ENCODE measurements at places on chromosomes 4 and X. TPM values are rescaled to one million over a fixed set of nuclear protein-coding genes. Genes with fewer than 3 reads are reported as not detected.

GRCh38 chr4:130705023-130705422 is 1609.1 kb downstream of the C4orf33 start:
- H3K4me3 ChIP-seq, result no peak overlapping the region
- no peak overlapping the region for H3K27ac ChIP-seq
- no peaks in the 10 kb centered on the region for H3K4me1 ChIP-seq
- DNase-seq, result no peak

DNA sequence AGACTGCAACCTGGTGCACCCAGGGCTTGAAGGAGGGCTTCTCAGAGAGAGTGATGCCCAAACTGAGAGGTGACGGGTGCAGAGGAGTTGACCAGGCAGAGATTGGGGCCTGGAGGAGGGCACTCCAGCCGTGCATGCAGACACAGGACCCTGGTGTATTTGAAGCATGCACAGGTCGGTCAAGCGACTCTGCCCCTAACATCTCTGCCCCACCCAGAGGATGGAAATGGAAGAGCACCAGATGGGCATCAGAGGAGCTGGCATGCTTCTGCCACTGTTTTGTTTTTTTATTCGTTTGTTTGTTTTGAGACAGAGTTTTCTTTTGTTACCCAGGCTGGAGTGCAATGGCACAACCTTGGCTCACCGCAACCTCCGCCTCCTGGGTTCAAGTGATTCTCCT is 320.9 kb downstream of the EVC2 start:
- DNase-seq, result no peak
- H3K27ac ChIP-seq, result no peak overlapping the region
- H3K36me3 ChIP-seq, result no peaks in the 10 kb centered on the region
- H3K4me3 ChIP-seq, result no peak overlapping the region
- H3K4me1 ChIP-seq, result no peaks in the 10 kb centered on the region

GRCh38 chrX:10110984-10111363 is 45.8 kb upstream of the CLCN4 start:
- peak overlapping the region; percentile 68 for H3K27ac ChIP-seq
- peaks cover 73% of the 10 kb centered on the region for H3K4me1 ChIP-seq
- DNase-seq, result peak; percentile 63
- H3K36me3 ChIP-seq, result no peaks in the 10 kb centered on the region
- H3K4me3 ChIP-seq, result peak overlapping the region; percentile 56

DNA sequence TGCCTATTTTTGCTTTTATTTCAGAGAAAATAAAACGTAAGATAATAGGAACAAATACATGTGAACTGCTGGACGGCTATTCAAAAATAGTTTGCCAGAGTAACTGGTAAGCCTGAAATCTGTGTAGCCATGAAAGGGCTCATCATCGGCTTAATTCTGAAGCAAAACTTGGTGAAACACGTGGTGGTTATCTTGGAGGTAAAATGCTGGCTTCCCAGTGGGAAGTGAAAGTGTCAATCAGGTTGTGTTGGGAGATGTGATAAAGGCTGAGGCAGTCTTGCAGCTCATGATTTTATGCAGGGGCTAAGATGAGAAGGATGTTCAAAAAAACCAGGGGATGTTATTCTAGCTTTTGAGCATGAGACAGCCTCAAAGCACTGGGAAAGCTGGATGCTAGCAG is 36.1 kb upstream of the TLR2 start:
- no peak overlapping the region for H3K27ac ChIP-seq
- H3K27me3 ChIP-seq, result no peaks in the 10 kb centered on the region
- H3K4me1 ChIP-seq, result peaks cover 23% of the 10 kb centered on the region
- no peak overlapping the region for H3K4me3 ChIP-seq
- no peaks in the 10 kb centered on the region for H3K36me3 ChIP-seq

GRCh38 chr4:38621028-38621684 is 42.8 kb upstream of the KLF3 start:
- H3K36me3 ChIP-seq, result no peaks in the 10 kb centered on the region
- H3K27me3 ChIP-seq, result no peaks in the 10 kb centered on the region
- peaks cover 7% of the 10 kb centered on the region for H3K4me1 ChIP-seq
- no peak for DNase-seq

- DNase-seq, result no peak
- peaks cover 14% of the 10 kb centered on the region for H3K4me1 ChIP-seq
- H3K27me3 ChIP-seq, result no peaks in the 10 kb centered on the region
- no peak overlapping the region for H3K4me3 ChIP-seq
- no peak overlapping the region for H3K27ac ChIP-seq
These were observed 298.2 kb upstream of the KLF3 start for GRCh38 chr4:38365748-38366310.

WAS gene
- total RNA-seq, result 84.0 TPM

TCEAL9 gene
- total RNA-seq, result 3.4 TPM

- no peaks in the 10 kb centered on the region for H3K36me3 ChIP-seq
- DNase-seq, result no peak
- no peaks in the 10 kb centered on the region for H3K27me3 ChIP-seq
- no peak overlapping the region for H3K4me3 ChIP-seq
- no peaks in the 10 kb centered on the region for H3K4me1 ChIP-seq
These were observed 1607.4 kb downstream of the C4orf33 start for GRCh38 chr4:130703211-130703935.

PHOX2B gene
- total RNA-seq, result not detected

CT45A5 gene
- not detected for total RNA-seq

DNA sequence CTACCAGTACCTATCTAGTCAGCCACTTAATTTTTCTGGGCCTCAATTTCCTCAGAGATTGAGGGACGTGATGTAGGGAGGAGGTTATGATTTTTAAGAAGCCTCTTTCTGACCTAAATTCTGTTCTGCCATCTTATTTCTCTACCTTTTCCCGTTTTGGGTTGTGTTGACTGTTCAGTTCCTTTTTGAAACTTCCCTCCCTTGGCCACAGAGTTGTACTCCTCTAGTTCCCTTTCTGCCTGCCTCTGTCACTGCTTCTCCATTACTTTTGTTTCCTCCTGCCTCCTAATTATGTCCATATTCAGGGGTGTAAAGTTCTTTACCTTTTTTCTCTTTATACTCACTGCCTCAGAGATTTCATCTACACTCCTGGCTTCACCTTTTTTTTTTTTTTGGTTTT is 25.4 kb downstream of the CLCN5 start:
- no peaks in the 10 kb centered on the region for H3K36me3 ChIP-seq
- no peaks in the 10 kb centered on the region for H3K4me1 ChIP-seq
- H3K27ac ChIP-seq, result no peak overlapping the region

SLC6A14 gene
- total RNA-seq, result not detected

ADAMTS3 gene
- total RNA-seq, result not detected

GRCh38 chr4:107631560-107631959 is 88.5 kb downstream of the PAPSS1 start:
- H3K36me3 ChIP-seq, result no peaks in the 10 kb centered on the region
- no peak overlapping the region for H3K27ac ChIP-seq
- no peaks in the 10 kb centered on the region for H3K4me1 ChIP-seq
- no peaks in the 10 kb centered on the region for H3K27me3 ChIP-seq

DNA sequence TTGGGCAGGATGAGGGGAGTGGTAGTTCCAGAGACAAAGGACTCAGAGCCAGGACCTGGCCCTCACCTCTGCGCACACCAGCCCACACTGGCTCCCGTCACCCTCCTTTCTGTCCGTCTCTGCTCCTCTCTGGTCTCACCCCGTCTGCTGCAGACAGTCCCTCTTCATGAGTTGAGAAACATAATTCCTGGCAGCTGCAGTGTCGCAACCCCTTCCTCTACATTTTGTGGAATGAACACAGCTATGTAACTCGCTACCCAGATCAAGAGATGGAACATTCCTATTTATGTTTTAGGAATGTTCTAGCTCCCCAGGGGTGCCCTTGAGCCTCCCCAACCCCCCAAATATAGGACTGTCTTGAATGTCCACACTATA is 59.3 kb downstream of the SHROOM2 start:
- no peaks in the 10 kb centered on the region for H3K27me3 ChIP-seq
- no peak for DNase-seq
- no peaks in the 10 kb centered on the region for H3K4me1 ChIP-seq
- H3K4me3 ChIP-seq, result no peak overlapping the region
- H3K36me3 ChIP-seq, result no peaks in the 10 kb centered on the region

DNA sequence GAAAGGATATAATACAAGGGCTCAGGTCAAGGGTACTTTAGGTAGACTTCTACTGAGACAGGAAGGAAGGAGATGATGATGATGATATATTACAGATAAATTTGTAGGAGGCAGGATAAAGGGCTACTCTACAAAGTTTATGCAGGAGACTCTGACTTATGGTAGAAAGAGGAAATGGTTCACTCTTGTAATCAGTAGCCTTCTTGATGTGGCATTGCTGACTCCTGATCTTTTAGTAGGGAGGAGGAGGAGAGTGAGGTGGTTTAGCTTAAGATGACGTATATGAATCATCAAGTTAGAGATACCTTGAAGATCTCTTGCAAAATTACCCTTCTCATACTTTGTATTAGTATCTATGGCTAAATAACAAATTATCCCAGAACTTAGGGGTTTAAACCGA is 4.7 kb downstream of the BLTP1 start:
- no peak for DNase-seq
- peaks cover 8% of the 10 kb centered on the region for H3K36me3 ChIP-seq
- H3K27me3 ChIP-seq, result no peaks in the 10 kb centered on the region
- H3K4me3 ChIP-seq, result no peak overlapping the region

- DNase-seq, result no peak
- H3K4me1 ChIP-seq, result no peaks in the 10 kb centered on the region
- no peaks in the 10 kb centered on the region for H3K36me3 ChIP-seq
- H3K4me3 ChIP-seq, result no peak overlapping the region
- peaks cover 15% of the 10 kb centered on the region for H3K27me3 ChIP-seq
- no peak overlapping the region for H3K27ac ChIP-seq
These were observed 70.6 kb downstream of the MGST2 start for GRCh38 chr4:139736274-139736660.

DNA sequence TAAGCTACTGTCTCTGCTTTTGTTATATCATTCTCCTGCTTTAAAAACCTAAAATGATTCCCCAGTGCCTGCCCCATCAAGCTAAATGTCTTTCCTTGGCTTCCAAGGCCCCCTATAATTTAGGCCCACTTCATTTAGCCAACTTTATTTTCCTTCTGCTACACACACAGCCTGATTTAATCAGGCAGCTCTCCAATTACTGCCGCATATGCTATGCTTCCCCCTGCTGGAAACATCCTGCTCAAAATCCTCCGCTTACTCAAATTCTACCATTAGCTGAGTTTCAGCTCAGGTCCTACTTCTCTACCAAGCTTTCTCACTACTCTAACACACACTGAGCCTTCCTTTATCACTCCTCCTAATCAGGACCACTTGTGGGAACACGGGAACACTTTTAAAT is 17.0 kb downstream of the LAMP2 start:
- H3K27ac ChIP-seq, result no peak overlapping the region
- peaks cover 8% of the 10 kb centered on the region for H3K4me1 ChIP-seq
- no peaks in the 10 kb centered on the region for H3K36me3 ChIP-seq
- no peaks in the 10 kb centered on the region for H3K27me3 ChIP-seq
- DNase-seq, result no peak
- H3K4me3 ChIP-seq, result no peak overlapping the region

DNA sequence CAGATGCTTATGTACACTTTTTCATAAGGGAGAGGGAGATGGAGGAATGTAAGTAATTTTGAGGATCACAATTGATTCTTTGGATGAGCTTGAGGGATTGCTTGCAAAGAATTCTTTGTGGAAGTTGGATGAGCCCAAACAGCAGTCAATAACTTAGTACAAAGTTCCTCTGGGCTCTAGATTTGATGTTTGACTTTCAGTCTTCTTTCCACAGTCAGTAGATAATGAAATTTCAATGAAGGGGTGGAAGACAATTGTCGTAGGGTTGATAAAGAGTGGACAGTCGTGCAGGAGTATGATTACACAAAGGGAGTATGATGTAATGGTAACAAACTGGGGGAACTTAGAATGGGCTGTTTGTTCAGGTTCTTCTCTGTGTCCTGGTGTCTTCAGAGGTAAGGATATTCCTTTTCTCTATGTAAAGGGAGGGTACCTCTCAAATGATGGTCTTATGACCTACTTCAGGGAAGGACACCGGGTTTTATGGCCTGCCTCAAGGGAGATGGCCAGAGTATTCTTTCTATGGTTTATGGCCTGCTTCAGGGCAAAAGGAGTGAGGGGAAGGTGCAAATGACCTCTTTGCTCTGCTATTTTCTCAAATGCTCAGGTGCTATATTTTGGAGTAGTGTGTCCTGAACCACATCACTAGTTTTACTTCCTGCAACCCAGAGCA is 1.7 kb upstream of the ABRAXAS1 start:
- H3K27me3 ChIP-seq, result no peaks in the 10 kb centered on the region
- H3K4me3 ChIP-seq, result no peak overlapping the region
- H3K4me1 ChIP-seq, result peaks cover 15% of the 10 kb centered on the region
- H3K27ac ChIP-seq, result no peak overlapping the region

MAGEA10 gene
- total RNA-seq, result not detected

DNA sequence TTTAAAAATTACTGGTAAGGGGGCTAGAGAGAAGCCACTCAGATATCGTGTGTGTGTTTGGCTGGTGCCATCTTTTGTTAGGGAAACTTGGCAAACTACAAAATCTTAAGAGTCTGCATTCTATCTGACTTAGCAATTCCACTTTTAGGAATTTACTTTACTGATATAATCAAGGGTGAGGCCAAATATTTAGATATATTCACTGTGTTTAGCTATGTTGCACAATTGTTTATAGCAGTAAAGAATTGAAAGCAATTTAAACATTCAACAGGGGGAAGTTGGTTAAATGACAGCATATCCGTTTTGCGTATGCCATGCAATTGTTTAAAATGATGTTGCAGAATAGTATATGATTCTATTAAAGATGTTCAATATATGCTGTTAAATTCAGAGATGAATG is 6.4 kb upstream of the HERC3 start:
- no peak for DNase-seq
- no peaks in the 10 kb centered on the region for H3K27me3 ChIP-seq
- no peak overlapping the region for H3K4me3 ChIP-seq
- H3K36me3 ChIP-seq, result no peaks in the 10 kb centered on the region

- no peaks in the 10 kb centered on the region for H3K27me3 ChIP-seq
- H3K4me1 ChIP-seq, result no peaks in the 10 kb centered on the region
- no peak overlapping the region for H3K27ac ChIP-seq
- H3K36me3 ChIP-seq, result no peaks in the 10 kb centered on the region
These were observed 17.1 kb upstream of the GPRIN3 start for GRCh38 chr4:89324671-89325070.

MAGEA2 gene
- not detected for total RNA-seq

TMSB15C gene
- total RNA-seq, result 3.3 TPM

HS6ST2 gene
- 0.09 TPM for total RNA-seq

DNA sequence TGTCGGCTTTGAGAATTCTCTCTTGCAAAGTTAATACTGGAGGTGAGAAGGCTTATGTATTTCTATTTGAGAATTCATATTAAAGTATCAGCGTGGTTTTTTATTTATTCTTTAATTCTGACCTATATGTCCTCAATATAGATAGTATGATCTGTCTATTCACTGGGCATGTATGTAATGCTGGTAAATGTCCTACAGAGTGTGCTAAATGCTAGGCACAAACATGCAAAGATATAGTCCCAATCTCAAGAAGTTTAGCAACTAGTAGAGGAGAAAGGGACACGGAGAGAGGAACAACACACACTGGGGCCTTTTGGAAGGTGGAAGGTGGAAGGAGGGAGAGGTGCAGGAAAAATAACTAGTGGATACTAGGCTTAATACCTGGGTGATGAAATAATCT is 11.0 kb upstream of the BMPR1B start:
- no peaks in the 10 kb centered on the region for H3K4me1 ChIP-seq
- no peaks in the 10 kb centered on the region for H3K27me3 ChIP-seq
- no peak overlapping the region for H3K27ac ChIP-seq
- no peak overlapping the region for H3K4me3 ChIP-seq

AADAT gene
- not detected for total RNA-seq

Data from CD8-positive, alpha-beta memory T cell (primary cell).